C1 segment of cervical spinal cord (tissue), 14 donors: ENCODE measurements at places on chromosomes 16 and 17.

DNA sequence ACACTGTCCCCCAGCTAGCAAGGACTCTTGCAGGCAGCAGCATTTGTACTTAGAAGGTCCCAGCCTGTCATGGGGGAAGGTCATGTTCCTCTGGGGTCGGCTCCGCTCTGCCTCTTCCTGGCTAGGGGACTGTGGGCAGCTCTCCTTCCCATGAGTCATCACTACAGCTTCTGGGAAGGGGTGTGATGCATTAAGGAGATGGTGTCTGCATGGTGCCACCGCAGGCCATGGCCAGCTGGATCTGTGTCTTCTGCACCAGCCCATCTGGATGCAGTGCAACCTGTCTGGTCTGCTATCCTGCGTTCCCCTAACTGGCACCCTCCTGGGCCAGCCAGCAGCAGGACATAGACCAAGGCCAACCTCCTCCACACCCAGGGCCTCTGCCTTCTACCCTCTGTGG is 6.3 kb downstream of the STARD3 start:
- no peak for DNase-seq

DNA sequence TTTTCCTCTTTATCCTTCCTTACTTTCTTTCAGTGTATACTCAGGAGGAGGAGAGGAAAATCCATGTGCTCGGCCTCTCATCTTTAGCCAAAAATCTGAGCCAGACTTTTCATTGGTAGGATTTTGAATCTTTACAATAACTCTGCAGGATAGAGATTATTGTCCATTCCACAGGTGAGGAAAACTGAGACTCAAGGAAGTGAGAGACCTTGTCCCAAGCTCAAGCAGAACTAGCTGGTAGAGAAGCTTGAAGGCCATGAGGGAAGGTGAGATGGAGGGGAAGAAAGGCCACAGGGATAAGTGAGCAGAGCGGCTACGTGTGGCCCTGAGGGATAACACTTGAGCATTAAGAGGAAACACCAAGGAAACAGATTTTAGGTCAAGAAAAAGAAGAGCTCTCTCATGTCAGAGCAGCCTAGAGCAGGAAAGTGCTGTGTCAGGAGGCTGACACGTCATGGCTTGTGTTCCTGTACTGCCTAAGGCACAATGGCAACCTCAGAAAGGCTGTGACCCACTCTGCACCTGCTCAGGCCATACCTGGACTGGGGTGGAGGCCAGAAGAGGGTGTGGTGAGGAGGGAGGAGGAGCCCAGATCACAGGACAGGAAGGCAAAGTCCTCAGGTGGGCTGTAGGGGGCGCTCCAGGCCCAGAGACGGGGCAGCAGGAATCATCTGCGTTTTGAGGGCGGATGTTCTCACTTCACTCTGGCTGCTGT is 11.9 kb downstream of the MT4 start:
- peak; percentile 22 for DNase-seq

GRCh38 chr17:79657036-79657435 is 46.2 kb upstream of the RBFOX3 start:
- DNase-seq = no peak

GRCh38 chr16:561957-562938 is 2.1 kb downstream of the PRR35 start:
- DNase-seq = no peak

GRCh38 chr16:58384437-58385055 is 7.7 kb upstream of the GINS3 start:
- DNase-seq = no peak
